LHCN-M2 (cell line): ENCODE measurements at places on chromosomes 11 and 22.

- no peak for DNase-seq
These were observed 32.5 kb upstream of the FZD4 start for GRCh38 chr11:86987679-86988078.

- DNase-seq: peak; percentile 92
These were observed 7.7 kb downstream of the E2F8 start for GRCh38 chr11:19232910-19233503.

DNA sequence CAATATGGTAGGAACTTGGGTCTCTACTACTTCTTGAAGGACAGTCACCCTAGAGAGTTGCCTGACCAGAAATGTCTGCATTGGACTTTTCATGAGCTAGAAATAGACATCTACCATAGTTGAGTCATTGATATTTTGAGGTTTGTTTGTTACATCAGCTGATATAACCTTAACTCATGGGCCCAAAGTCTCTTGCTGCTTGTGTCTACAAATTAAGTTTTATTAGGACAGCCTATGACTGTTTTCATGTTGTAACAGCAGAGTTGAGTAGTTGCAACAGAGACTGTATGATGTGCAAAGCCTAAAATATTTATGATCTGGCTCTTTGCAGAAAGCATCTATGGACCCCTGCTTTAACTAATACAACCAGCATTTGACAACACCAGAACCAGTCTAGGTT is 155.3 kb downstream of the MIAT start:
- DNase-seq: peak; percentile 4

- peak; percentile 68 for DNase-seq
These were observed 1.9 kb downstream of the NEAT1 start for GRCh38 chr11:65424205-65425104.

- DNase-seq: no peak
These were observed 15.7 kb upstream of the FAM83F start for GRCh38 chr22:39979048-39979447.

DNA sequence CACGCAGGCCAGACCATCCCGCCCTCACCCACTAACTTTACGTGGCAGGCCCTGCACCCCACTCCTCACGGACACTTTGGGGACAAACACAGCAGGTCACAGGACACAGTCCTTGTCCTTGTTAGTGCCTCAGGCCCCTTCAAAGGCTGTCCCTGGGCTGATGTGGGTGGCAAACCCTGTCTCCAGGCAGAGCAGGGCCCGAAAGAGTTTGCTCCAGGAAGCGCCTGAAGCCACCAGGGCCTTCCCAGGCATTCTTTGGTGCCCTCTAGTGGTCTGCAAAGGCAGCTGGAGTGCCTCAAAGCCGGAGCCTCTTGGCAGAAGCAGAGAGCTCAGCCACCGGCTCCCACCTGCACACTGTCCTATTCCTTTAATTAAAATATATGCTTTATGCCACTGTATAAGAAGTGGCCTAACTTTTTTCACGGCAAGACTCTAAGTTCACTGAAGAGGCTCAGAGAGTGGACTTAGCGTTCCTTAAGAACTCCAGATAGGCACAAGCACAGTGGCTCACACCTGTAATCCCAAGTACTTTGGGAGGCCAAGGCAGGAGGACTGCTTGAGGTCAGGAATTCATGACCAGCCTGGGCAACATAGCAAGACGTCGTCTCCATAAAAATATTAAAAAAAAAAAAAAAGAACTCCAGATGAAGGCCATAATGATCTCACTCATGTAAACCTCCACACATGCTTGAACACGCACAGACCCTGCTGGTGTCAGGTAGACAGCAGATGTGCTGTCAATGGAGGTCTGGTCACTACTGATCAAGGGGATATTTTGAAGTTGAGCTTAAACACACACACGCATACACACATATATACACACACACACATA is 11.1 kb downstream of the TXN2 start:
- DNase-seq: peak; percentile 83

DNA sequence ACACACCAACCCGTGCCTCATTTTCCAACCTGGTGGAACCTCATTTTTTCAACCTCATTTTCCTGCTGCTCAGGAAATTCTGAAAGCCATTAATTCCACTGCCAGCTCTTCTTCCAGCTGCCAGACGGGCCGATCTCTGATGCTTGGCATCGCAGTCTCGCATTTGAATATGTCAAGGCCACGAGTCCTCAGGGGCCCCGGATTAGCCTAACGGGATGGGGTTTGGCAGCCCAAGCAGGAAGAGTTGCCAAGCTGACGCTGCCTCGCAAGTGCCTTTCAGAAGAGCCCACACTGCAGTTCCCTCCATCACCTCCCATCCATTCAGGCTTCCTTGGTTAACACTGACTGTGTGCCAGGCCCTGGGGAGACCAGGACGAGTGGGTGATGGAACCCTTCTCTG is 8.7 kb downstream of the RASD2 start:
- no peak for DNase-seq

- DNase-seq: peak; percentile 90
These were observed 149.8 kb downstream of the CCDC34 start for GRCh38 chr11:27213232-27213660.

GRCh38 chr11:58506935-58507334 is 970 bp downstream of the OR5B21 start:
- DNase-seq: no peak

DNA sequence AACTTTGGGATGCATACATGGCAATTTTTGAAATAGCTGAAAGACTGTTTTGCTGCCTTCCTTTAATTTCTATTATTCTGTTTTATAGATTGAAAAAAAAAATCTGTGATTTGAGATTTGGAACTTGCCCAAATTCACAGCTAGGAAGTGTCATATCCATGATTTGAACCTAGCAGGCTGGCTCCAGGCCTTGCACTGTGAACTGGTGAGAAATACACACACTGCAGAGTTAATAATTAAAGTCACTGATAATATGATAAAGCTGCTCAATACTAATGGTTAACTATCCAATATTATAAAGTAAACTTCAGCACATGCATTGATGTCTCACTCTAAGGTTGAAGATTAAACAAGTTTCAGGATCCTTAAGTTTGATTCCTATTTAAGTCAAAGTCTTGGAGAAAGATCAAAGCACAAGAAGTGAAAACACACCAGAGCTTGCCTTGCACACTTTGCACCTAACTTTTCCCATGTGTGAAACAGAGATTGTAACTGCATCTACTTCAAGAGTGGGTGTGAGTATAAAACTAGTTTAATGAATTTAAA is 150.6 kb upstream of the CCDC179 start:
- DNase-seq: no peak

DNA sequence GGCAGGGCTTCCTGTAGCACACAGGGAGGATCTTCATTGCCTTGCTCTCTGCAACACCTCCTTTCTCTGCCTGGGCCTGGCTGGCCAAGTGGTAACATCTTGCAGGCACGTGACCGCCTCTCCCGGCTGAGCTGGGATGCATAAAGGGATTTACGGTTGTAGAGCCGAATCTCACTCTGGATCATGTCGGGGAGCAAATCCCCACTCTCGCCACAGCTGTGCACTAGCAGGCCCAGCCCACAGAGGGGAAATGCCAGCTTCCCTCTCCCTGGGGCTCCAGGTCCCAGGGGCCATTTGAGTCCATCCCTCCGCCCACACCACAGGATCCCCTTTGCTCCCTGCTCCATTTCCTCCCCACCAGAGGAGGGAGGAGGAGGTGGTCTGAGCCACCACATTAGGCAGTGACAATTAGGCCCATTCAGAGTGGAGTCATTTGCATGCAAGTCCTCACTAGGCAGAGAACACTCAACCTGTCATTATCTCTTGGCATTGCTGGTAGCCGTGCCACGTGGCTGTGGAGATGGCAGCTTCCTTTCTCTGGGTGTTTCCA is 196.7 kb downstream of the DSCAML1 start:
- DNase-seq: no peak

GRCh38 chr22:43267981-43268660 is 75.1 kb downstream of the SCUBE1 start:
- DNase-seq: no peak

DNA sequence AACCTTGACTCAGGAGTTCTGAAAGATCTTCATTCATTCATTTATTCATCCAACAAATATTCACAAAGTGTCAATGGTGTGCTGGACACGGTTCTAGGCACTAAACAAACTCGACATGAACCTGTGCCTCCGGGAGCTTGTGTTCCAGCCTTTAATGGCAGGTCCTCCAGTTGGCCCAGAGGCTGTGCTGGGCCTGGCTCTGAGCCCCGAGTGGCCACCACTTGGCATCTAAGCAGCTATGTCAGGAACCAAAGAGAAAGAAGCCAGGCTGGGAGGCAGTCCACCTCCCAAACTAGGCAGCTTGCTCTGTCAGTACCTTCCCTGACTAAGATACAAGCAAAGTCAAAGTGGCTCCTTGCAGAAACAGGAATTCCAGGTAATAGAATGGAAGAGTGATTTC is 233.6 kb downstream of the BUD13 start:
- no peak for DNase-seq

GRCh38 chr22:24968066-24968561 is 15.6 kb downstream of the KIAA1671 start:
- no peak for DNase-seq

GRCh38 chr11:95507794-95508193 is 276.8 kb upstream of the SESN3 start:
- no peak for DNase-seq

DNA sequence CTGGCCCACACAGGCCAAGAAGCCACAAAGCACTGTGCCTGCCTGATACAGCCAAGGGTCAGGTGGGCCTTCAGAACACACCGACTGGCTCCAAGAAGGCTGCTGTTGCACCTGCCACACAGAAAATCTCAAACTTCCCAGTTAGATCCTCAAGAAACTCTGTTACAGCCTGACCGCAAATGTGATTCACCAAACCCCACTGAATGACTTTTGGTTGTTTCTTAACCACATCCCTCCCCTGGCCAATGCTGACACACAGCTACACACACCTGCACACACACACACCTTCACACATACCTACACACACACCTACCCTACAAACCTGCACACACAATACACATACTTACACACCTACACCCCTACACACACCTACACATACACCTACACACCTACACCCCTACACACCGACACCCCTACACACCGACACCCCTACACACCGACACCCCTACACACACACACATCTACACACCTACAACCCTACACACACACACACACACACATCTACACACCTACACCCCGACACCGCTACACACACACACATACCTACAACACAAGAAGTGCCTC is 31.5 kb downstream of the CDKN1C start:
- no peak for DNase-seq

DNA sequence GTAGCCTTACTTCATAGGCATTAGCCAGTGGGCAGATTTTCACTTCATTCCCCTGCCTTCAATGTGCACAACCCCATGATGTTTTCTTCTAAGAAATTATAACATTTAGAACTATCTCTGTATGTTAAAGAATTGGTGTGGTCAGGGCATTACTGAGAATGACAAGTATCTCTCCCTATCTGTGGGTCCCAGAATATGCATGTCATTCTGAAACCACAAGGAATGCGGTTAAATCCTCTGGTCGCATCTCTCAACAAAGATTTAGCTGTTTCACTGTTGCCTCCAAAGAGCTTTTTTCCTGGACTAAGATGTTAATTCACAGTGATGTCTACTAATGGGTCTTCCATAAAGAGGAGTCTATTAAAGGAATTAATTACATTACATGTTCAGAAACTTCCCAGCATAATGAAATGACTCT is 62.7 kb downstream of the LIF start:
- DNase-seq: peak; percentile 73

DNA sequence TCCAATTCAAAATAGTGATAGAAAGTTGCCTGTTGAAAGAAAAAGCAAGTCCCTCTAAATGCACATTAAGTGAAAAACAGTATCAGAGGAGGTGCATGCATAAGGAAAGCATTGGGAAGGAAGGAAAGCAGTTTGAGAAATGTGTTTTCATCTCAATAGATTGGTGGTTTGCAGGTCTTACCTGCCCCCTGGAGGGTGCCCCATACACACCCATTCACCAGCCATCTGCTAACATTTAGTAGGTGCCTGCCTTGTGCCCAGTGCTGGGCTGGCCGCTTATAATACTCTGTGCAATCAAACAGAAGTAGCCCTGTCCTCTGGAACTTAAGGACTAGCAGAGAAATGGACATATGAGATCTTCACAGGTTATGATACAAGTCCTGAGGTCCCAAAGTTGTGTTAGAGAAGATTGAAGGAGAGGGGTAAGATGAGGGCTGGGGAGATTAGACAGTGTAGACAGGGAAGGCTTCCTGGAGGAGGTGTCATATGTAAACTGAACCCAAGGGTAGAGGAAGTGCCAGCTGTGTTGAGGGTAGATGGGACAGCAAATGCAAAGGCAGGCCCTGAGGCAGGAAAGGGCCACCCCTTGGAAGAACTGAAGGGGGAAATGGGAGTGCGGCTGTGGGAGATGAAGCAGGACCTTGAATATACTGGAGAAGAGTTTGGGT is 184.2 kb downstream of the MN1 start:
- DNase-seq: no peak

DNA sequence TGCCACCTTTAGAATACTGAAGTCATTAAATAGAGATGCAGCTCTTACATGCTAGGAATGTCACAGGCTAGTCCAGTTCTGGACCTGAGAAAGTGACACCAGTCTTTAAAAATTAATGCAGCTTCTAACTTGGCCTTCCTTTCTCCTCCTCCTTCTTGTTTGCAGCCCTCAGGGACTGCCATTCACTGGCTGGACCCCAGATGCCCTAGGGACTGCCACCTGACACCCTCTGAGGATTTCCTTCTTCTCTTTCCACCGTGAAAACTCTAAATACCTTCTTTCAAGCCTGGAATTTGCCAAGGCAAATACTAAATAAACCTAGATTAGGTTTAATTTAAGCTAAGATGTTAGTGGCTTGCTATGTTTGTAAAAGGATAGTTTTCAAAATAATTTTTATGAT is 78.4 kb downstream of the MUC15 start:
- no peak for DNase-seq

- DNase-seq: no peak
These were observed 32.1 kb downstream of the GRIK4 start for GRCh38 chr11:120543521-120544215.

- DNase-seq: peak; percentile 58
These were observed 43.7 kb downstream of the MED15 start for GRCh38 chr22:20550851-20551744.

GRCh38 chr22:40216041-40216756 is 38.5 kb downstream of the TNRC6B start:
- no peak for DNase-seq

DNA sequence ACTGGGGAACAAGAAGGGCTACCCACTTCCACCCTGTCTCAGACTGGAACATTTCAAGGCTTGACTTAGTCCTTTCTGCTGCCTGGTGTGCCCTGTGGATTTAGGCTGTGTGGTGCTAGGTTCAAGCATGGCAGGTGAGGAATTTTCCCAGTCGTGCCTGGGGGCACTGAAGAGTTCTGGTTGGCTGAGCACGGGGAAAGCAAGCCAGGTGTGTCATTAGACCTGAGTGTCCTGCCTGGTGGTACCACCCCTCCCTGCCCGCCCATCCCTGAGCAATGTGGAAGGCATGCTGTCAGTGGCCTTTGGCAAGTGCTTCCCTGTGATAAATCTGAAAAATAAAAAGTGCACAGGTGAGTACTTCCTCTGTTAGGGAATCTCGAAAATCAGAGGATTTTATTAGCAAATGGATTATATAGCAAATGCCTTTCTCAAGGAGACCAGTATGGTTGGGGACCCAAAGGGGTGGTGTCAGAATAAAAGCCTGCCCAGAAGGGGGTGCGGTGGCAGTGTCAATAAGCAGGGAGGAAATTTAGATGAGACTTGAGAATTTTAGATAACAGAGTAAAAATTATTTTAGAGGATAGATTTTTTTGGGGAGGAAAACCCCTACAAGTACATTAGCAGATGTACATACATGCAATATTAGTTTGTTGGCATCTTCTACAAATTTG is 22.8 kb downstream of the TEAD1 start:
- DNase-seq: no peak
